BE2C (cell line): ENCODE measurements at places on chromosomes 3 and 15.

- DNase-seq, result no peak
Measured at GRCh38 chr15:67472957-67473356, 48.0 kb upstream of the C15orf61 start.

DNA sequence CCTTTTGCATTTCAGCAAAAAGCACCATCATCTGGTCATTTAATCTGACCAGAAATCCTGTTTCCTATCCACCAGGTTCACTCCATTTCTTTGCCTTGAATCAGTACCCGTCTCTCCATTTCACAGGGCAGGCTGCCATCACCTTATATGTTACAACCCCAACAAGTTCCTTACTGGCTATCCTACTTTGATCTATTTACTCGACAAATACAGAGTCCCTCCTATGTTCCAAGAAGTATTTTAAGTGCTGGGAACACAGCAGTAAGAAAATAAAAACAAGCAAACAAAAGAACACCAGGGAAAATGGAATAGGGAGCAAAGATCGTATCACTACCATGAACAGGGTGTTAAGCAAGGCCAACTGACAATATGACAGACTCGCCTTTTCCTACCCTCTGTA is 295.2 kb upstream of the WNT5A start:
- DNase-seq, result no peak

DNA sequence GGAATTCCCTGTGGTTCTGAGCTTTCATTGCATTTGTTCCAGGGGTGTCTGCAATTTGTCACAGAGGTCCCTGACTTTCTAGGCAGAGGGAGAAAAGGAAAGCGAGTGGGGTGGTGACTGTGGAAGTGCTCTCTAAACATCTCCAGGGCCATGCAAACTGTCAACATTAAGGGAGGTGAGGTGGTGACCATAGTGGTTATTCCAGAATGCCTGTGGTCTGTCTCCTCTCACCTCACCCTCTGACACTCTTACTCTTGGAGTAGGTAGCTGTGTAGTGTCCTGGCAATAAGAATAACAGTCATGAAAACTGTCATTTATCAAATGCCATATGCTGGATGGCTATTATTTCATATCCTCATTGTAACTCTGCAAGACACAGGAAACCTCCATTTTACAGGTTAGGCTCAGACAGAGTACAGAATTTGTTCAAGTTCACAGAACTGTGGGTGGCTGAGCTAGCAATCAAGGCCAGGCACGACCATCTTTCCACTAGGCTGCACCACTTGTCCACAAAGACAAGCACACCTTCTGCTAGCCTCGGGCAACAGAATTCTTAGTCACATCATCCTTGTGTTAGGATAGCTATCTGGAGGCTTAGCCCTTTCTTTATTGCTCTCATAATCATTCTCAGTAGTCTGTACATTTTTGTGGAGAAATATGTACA is 179.4 kb downstream of the CD47 start:
- DNase-seq, result no peak

- no peak for DNase-seq
Measured at GRCh38 chr15:53746101-53746500, 13.4 kb downstream of the WDR72 start.

DNA sequence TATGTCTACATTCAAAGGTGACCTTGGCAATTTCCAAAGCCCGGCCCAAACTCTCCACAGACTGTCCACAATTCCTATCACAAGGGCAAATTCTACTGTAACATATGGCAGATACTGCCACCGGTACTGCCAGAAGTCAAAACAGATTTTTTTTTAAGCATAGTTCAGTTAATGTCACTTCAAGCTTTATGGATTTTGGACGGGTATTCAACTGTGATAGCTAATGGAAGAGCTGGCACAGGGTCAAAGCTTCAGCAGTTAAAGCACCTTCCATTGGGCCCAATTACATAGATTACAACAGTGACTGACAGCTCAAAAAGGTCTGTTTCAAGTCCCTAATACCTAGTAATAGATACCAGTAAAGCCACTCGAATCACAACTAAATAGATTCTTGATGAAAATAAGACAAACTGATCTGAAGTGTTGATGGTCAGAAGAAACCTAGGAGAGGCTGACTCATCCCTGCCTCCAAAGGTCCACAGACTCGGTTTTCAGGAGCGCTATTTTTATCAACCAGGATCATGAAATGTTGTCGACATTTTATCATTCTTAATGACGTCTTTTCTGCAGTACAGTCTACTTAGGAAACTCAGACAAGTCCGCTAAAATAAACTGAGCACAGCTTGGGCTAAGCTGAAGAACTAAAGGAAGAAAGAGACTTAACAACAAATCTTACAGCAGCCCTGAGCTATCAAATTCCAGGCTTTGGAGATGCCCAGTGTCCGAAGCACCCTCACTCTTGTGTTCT is 38.7 kb downstream of the ANXA2 start:
- DNase-seq, result peak; percentile 85

DNA sequence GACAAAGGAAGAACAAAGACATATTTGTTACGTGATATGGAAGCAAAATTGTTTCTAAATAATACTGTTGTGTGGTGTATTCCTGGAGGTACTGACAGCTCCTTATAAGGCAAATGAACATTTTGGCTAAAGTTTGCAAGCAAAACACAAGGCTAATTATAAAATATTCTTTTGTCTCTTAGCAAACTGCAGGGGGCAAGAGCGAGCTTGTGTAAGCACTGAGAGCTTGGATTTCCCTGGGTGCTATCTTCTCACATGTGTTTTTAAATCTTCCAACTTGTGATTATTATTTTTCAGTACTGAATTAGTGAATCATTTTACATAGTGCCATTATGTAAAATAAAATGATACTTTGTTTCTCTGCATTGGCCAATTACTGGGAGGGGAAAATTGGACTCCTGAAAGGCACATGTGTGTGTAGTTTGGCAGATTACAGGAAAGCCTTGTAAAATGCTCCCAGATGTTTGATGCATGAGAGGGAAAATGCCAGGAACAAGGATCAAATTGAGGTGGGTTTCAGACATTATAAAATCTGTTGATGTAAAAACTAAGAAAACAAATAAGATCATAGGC is 611.5 kb downstream of the AGBL1 start:
- peak; percentile 13 for DNase-seq

- DNase-seq, result no peak
Measured at GRCh38 chr3:87446849-87447387, 170.5 kb upstream of the POU1F1 start.

DNA sequence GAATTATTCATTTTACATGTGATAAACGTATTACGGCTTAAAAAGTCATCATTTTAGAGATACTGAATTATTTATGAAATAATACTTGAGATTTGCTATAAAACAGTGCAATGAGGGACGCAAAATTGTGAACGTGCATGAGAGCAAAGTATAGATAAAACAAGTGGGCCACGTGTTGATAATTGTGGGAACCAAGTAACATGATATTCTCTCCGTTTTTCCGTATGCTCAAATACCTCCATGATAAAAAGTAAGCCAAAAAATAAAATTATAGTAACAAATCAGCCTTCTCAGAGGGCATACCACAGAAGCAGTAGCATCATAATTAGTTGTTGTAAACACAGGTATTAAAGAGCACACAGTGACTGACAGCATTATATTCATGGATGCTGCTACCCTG is 42.6 kb downstream of the SFMBT1 start:
- DNase-seq, result no peak

- DNase-seq, result no peak
Measured at GRCh38 chr3:54003136-54003535, 111.5 kb upstream of the SELENOK start.

GRCh38 chr15:35047528-35047927 is 37.6 kb downstream of the NANOGP8 start:
- DNase-seq, result no peak

DNA sequence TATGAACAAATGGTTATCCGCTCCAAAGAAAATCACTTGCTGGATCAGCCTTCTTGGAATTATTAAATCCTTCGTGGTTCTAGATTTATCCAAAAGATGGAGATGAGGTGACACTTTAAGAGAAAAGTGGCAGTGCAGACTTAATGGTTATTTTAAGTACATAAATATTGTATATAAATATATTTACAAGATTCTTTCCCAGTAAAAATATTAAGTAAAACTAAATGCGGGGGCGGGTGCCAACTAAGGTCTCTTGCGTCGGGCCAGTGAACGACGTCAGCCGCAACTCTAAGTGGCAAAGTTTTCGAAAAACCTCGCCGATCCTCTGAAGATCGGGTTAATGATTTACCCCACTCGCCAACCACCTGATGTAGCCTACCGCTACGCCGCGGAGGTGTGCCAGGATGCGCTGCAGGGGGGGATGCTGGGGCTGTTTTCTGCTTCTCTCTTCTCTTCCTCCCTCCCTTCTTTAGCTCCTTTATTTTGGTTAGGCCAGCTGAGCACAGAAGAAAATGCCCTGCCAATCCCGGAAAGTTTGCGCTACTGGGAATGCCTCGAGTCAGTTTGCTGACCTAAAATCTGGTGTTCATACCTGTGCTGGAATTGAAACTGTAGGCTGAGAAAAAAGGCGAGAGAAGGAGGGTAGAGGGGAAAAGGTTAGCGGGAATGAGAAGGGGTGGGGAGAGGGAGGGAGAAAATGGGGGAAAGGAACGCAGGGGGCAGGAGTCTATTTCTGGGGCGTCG is 7.6 kb upstream of the FOXB1 start:
- DNase-seq, result no peak

DNA sequence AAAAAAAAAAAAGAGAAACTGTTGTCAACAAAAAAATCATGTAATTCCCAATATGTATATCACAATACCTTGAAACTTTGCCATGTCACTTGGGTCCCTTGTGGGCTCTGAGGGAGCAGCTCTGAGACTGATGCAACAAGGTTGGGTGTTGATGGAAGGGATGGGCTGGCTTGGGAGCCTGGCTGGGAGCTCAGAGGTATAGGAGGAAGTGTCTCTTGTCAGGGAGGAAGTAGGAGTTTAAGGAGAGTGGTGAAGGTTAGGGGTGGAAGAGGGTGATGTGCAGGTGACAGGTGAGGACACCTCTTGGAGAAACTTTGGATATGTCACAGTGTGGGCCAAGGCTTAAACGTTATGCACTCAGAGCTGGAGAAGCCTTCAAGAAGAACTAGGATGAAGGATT is 2.0 kb upstream of the TM6SF1 start:
- no peak for DNase-seq

GRCh38 chr3:194057570-194058188 is 78.3 kb upstream of the HES1 start:
- no peak for DNase-seq
